GM23338 (cell line): ENCODE measurements at places on chromosomes 5 and 9.

DNA sequence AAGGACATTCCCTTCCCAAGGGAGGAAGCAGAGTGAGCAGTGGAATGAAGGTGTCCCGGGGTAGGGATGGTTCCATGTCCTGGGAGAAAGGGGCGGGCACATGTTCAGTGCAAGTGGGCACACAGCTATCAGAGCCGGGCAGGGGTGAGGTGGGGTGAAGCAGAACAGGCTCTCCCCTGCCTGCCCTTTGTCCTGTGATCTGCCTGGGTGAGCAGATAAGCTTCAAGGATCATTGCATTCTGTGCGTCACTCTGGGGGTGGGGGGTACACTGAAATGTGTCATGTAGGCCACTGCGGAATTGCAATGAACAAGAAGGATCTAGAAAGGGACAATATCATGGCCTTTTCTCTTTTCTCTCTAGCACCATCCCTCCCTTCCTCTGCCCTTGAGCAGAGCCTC lies 61.7 kb upstream of the SHB start:
- DNase-seq = no peak

GRCh38 chr5:110386782-110387181 lies 339.7 kb downstream of the TMEM232 start:
- DNase-seq = no peak

DNA sequence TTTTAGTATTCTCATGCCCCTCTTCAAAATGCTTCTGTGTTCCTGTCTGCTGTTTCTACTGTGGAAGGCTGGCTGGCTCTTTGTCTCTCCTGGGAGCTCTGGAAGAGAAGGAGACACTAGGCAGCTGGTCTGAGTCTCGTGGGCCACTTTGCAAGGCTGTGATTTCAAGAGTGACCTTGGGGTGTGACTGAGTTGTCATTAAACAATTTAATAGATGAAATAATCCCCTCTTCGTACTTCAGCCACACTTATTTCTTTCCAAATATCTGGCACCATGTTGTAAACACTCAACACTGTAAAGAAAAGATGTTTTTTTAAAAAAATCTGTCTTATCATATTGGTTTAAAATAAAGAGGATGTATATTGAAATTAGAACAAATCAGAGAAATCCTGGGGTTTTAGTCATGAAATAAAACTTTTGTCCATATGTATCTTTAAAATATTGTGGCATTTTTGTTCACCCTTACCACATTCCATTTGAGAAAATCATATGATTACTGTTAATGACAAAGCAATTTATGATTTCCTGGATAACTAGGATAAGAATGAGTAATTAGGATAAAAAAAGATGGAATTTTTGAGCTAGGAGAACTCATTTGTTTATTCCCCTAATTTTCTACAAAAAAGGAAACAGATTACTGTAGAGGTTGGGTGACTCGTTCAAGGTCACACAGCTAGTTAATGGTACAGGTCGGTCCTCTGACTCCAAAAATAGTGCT lies 200.8 kb downstream of the MAT2B start:
- no peak for DNase-seq

DNA sequence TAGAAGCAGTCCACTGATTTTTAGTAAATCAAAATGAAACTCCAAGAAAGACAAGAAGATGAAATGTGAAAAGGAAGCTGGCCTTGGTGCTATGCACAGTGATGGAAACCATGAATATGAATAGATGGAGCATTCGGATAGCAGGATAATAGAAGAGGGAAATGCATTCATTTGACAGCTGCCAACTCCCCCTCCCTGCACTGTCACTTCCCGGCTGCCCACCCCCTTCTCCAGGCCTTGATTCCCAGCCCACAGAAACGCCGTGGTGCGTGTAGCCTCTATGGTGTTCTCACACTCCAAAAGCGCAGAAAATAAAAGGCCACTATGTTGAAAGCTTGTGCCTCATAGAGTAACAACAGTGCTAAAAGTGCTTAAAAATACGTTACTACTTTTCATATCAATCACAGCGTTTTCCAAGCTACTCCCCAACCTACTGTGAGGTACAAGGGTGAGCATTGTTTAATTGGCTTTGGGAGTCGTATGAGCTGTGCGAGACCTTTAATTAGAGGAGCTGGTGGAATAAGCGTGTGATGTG lies 26.1 kb upstream of the IFNK start:
- no peak for DNase-seq

GRCh38 chr5:15300141-15300540 lies 199.8 kb upstream of the FBXL7 start:
- DNase-seq = peak; percentile 21

DNA sequence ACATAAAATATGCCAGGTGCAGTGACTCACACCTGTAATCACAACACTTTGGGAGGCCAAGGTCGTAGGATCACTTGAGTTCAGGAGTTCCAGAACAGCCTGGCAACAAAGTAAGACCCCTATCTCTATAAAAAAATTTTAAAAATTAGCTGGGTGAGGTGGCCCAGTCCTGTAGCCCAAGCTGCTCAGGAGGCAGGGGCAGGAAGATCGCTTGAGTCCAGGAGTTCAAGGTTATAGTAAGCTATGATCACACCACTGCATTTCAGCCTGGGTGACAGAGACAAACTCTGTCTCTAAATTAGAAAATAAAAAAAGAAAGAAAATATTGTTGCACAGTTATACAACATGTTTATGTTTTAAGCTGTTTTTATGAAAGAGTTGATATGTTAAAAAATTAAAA lies 6.8 kb downstream of the CENPK start:
- DNase-seq = no peak

DNA sequence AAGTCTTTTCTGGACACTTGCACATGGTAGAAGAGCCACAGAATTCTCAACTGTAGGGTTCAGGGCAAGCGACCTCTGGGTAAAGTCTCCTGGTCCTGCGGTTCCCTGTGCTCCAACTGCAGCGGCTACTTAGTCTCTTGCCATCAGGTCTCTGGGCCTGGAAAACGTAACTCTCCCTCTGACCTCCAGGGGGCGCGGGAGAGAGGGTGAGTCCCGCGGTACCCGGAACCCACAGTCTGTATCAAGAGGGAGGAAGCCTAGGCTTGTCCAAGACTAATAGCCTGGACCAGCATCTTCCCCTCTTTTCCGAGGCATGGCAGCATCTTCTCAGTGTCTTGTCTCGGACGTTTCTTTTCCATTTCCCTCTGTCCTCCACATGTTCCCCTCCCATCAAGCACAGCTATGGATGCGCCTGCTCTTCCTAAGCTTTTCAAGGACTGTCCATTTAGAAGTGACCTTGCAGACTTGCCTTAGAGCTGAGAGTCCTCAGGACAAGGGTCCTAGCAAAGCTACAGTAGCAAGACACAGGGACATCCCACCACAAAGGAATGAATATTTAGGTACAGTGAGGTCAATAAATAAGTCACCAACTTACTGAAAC lies 59.3 kb downstream of the FSTL4 start:
- DNase-seq = peak; percentile 89

- DNase-seq = no peak
Measured at GRCh38 chr5:132298298-132299212, 4.4 kb downstream of the SLC22A4 start.

DNA sequence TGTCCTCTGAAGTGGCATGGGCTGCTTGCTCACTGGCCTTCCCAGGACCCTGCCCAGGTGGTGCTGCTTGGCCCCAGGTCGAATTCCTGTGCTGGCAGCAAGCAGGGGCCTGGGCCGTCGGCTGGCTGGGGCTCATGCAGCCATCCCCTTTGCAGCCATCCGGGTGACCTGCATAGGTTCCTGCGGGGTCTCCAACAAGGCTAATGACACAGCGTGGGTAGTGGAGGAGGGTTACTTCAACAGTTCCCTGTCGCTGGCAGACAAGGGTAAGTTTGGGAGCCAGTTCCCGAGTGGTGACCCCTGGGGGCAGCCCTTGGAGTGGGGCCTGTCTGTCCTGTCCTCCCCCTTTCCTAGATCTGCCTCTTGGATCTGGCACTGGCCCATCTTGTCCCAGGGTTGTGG lies 6.1 kb upstream of the EHMT1 start:
- no peak for DNase-seq

- DNase-seq = no peak
Measured at GRCh38 chr5:149792540-149793255, 62.6 kb downstream of the PPARGC1B start.

DNA sequence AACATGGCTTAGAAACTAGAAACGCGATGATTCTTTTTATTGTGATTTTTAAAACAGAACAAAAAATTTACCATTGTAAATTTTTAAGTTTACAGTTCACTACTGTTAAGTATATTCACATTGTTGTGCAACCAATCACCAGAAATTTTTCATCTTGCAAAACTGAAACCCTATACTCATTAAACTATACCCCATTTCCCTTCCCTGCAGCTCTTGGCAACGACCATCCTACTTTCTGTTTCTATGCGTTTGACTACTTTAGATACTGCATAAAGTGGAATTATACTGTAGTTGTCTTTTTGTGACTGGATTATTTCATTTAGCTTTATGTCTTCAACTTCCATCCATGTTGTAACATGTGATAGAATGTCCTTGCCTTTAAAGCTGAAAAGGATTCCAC lies 52.5 kb downstream of the SPOCK1 start:
- DNase-seq = no peak

DNA sequence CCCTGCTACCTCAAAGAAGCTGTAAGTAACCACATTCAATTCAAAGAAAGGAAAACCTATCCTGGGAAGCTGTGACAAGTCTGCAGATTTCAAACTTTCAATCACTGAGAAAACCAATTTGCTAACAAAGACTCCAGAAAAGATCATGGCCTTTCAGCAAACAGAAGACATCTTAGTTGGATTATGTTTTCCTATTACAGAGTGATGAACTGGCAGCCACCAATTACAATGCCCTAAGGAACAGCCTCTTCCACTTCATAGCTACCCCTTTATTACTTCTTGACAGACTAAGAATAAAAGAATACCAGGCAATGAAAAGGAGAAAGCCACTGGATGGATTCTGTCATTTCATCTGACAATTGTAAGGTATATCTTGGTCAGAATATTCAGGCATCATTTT lies 128.2 kb upstream of the RASEF start:
- no peak for DNase-seq

- DNase-seq = no peak
Measured at GRCh38 chr5:157167214-157167621, 1.2 kb upstream of the GARIN3 start.

GRCh38 chr5:89932771-89933181 lies 476.8 kb downstream of the CETN3 start:
- peak; percentile 30 for DNase-seq

DNA sequence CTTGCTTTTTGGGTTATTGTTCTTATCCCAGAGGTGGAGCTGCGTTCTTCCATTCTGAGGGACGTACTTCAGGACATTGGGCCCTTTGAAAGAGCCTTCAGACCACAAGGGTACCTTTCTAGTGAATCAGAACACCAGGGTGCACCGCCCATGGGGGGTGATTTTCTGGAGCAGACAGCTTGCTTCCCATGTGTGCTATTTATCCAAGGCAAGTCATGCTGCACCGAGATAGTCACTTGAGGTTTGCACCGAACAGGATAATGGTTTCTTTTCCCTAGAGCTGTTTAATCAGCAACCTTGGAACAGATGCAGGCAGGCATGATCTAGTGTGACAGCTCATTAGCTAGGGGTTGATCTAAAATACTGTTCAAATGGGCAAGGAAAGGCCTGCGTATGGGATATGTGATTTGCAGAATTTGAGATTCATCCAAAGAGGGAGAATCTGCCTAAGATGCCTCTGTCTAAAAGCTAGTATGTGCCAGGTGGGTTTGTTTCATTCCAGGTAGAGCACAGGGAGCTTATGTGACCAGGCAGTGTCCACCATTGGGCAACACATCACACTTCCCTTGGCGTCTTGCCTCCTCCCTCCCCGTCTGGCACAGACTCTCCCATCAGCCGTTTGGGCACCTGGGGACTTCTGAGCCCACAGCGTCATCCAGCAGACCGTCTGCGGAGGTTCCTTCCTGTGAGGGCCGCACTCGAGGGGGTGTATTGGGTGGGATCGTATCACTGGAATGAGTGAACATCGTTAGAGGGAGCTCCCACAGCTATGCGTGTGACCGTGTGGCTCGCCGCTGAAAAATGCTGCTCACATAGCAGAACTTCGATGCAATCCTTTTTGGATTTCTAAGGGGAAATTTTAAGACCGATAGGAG lies 23.0 kb downstream of the ABL1 start:
- DNase-seq = no peak

GRCh38 chr9:34025062-34025461 lies 23.6 kb downstream of the UBAP2 start:
- no peak for DNase-seq

GRCh38 chr5:152256580-152256979 lies 148.5 kb downstream of the NMUR2 start:
- no peak for DNase-seq

DNA sequence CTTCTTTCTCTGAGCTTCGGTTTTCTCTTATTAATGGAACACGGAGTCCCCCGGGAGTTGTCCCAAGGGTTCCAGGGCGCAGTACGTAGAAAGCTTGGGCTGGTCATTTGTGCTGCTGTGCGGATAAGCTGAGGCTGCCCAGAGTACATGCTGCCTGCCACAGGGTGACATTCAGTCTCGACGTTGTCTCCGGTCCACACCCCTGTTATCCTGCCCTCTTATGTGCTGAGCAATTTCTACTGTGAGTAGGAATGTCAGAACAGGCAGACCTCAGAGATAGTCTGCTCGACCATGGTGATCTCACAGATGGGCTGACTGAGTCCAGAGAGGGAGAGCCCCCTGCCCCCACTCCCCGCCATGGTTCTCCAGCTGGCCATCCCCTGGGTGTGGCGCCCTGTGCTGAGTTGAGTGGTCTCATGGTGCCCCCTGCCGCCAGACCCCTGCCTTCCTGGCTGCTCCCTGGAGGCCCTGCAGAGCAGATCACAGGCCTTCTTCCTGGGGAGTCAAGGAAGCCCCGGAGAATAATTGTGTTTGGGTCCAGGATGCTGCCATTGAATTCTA lies 124.0 kb downstream of the RGS3 start:
- peak; percentile 65 for DNase-seq

- peak; percentile 85 for DNase-seq
Measured at GRCh38 chr9:95770653-95771131, 104.8 kb upstream of the ERCC6L2 start.

- no peak for DNase-seq
Measured at GRCh38 chr5:94754824-94755223, 136.4 kb downstream of the SLF1 start.

DNA sequence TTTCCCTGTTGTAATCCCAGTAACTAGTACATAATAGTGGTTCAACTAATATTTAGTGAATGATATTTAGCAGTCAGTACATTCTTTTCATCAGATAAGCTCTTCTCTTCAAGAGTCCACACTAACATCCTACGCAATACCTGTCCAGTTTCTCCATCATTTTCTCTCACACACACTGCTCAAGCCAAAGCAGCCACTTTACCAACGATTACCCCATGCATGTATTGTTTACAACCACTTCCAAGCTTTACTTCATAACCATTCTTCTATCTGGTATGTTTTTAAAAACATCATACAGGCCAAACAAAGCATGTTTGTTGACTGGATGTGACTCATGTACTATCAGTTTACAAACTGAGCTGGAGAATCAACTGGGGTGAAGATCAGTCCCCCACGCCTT lies 7.3 kb downstream of the UBTD2 start:
- no peak for DNase-seq
